ENCODE measurements at places on chromosomes 3 and 15. TPM values are rescaled to one million over a fixed set of nuclear protein-coding genes. Genes with fewer than 3 reads are reported as not detected.

DNA sequence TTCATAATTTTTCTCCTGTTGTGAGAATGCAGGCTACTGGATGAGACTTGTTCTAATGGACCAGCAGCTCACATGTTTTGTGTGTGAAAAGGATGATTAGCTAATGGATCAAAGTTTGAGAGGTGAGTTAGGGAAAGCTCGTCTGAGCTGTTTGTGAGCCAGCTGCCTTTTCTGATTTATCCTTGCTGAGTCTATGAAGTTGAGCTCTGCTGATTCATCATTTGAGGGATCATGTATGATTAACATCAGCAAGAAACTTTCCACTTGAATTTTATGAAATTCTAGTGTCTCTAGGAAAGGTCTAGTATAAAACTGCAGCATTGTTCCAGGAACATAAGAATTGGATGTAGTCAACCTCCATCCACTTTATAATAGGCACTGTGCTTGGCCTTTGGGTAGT is 698.7 kb downstream of the NTRK3 start:
- H3K27me3 ChIP-seq, result no peaks in the 10 kb centered on the region
- H3K27ac ChIP-seq, result no peak overlapping the region
- H3K4me3 ChIP-seq, result no peak overlapping the region
- H3K4me1 ChIP-seq, result peaks cover 15% of the 10 kb centered on the region

DNA sequence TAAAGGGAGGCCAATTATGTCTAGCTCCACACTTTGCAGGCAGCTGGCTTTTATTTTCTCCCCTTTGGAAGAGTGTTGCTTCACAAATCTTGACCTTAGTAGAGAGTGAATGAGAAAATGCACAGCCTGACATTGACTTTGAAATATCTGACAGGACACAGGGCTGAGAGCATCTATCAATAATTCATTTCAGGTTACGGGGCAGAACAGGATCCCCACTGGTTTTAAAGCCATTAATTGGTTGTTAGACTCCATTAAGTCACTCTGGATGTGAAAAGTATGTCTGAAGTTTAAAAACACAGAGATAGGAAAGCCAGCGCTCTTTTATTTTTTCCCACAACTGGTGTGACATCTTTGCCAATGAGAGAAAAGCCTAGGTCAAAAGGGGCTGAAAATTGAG is 251.9 kb upstream of the TMC3 start:
- no peak overlapping the region for H3K4me3 ChIP-seq
- H3K4me1 ChIP-seq, result no peaks in the 10 kb centered on the region
- H3K27me3 ChIP-seq, result no peaks in the 10 kb centered on the region
- no peak overlapping the region for H3K27ac ChIP-seq
- no peak for DNase-seq
- H3K36me3 ChIP-seq, result no peaks in the 10 kb centered on the region

- H3K4me3 ChIP-seq, result no peak overlapping the region
- DNase-seq, result no peak
- H3K27me3 ChIP-seq, result no peaks in the 10 kb centered on the region
- no peaks in the 10 kb centered on the region for H3K4me1 ChIP-seq
- no peak overlapping the region for H3K27ac ChIP-seq
Observed at GRCh38 chr15:23566071-23566554, 639 bp downstream of the MKRN3 start.

DNA sequence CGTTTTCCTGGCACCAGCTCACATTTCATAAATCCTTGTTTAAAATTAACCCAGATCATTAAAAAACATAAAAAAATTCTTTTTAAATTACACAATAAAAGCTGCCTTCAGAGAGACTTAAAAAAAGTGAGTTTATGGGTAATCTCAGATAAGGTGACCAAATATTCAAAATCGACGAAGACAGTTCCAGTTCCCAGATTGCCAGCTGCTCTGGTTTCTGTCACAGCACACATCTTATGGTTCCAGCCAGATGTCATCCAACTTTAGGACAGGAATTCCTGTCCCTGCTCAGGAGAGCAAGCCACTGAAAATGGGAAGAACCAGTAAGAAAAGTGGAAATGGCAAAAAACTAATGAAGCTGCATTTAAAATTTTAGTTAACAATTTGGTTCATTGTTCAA is 15.8 kb upstream of the ZNF770 start:
- H3K27me3 ChIP-seq, result no peaks in the 10 kb centered on the region
- H3K4me1 ChIP-seq, result peaks cover 4% of the 10 kb centered on the region
- no peak overlapping the region for H3K27ac ChIP-seq
- H3K4me3 ChIP-seq, result no peak overlapping the region
- H3K36me3 ChIP-seq, result peaks cover 4% of the 10 kb centered on the region
- no peak for DNase-seq

- H3K4me3 ChIP-seq, result no peak overlapping the region
- no peak overlapping the region for H3K27ac ChIP-seq
- no peaks in the 10 kb centered on the region for H3K27me3 ChIP-seq
- peaks cover 5% of the 10 kb centered on the region for H3K4me1 ChIP-seq
- peaks cover 90% of the 10 kb centered on the region for H3K36me3 ChIP-seq
Observed at GRCh38 chr3:47711596-47711995, 70.1 kb downstream of the SMARCC1 start.

- no peaks in the 10 kb centered on the region for H3K4me1 ChIP-seq
- no peak for DNase-seq
- no peak overlapping the region for H3K4me3 ChIP-seq
Observed at GRCh38 chr15:33639978-33640377, 328.3 kb upstream of the CHRM5 start.

GRCh38 chr3:174342941-174343501 is 516.1 kb upstream of the NAALADL2 start:
- H3K27ac ChIP-seq, result no peak overlapping the region
- no peak overlapping the region for H3K4me3 ChIP-seq
- H3K27me3 ChIP-seq, result no peaks in the 10 kb centered on the region
- no peaks in the 10 kb centered on the region for H3K4me1 ChIP-seq
- DNase-seq, result no peak
- no peaks in the 10 kb centered on the region for H3K36me3 ChIP-seq

- no peak overlapping the region for H3K4me3 ChIP-seq
- peaks cover 11% of the 10 kb centered on the region for H3K4me1 ChIP-seq
- H3K27me3 ChIP-seq, result no peaks in the 10 kb centered on the region
- H3K27ac ChIP-seq, result no peak overlapping the region
- no peaks in the 10 kb centered on the region for H3K36me3 ChIP-seq
Observed at GRCh38 chr3:104614564-104614963, 752.1 kb upstream of the ALCAM start.

DNA sequence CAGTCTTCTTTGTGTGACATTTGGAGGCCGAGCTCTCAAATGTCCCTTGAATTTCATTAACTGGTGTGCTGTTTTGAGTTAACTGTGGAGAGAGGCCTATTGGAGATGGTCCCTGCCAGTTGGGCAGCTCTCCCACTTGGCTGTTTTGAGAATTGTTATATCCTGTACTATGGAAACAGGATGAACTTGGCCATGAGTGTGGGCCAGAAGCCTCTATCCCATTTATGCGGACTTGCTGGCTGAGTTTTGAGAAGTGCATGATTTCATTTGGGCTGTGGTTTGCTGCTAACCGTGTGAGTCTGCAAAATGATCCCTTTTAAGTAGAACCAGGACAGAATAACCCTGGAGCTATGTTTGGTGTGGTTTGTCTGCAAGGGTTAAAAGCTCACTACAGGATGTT is 366.0 kb downstream of the PTPRG start:
- H3K4me3 ChIP-seq, result no peak overlapping the region
- peak overlapping the region; percentile 37 for H3K27ac ChIP-seq
- peaks cover 33% of the 10 kb centered on the region for H3K4me1 ChIP-seq
- H3K27me3 ChIP-seq, result no peaks in the 10 kb centered on the region
- no peaks in the 10 kb centered on the region for H3K36me3 ChIP-seq

DNA sequence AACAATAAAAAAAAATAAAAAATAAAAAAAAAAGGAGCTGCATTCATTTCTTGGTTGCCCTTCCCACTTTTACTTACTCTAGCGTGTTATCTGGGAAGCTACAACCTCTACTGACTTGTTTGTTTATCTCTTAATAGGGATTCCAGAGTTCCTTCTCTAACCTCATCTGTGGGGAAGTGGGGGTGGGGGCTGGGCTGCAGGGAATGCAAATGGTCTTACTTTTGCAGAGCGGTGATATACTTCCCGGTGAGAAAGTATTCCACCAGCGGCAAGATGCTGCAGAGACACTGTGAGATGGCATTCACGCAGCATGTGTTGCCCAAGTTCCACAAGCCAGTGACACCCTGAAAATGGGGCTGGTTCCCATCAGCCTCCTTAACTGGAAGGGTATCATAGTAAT is 2.1 kb downstream of the USP50 start:
- H3K4me3 ChIP-seq, result no peak overlapping the region
- no peak overlapping the region for H3K27ac ChIP-seq
- H3K4me1 ChIP-seq, result peaks cover 7% of the 10 kb centered on the region
- no peaks in the 10 kb centered on the region for H3K27me3 ChIP-seq
- no peak for DNase-seq
- peaks cover 5% of the 10 kb centered on the region for H3K36me3 ChIP-seq

DNA sequence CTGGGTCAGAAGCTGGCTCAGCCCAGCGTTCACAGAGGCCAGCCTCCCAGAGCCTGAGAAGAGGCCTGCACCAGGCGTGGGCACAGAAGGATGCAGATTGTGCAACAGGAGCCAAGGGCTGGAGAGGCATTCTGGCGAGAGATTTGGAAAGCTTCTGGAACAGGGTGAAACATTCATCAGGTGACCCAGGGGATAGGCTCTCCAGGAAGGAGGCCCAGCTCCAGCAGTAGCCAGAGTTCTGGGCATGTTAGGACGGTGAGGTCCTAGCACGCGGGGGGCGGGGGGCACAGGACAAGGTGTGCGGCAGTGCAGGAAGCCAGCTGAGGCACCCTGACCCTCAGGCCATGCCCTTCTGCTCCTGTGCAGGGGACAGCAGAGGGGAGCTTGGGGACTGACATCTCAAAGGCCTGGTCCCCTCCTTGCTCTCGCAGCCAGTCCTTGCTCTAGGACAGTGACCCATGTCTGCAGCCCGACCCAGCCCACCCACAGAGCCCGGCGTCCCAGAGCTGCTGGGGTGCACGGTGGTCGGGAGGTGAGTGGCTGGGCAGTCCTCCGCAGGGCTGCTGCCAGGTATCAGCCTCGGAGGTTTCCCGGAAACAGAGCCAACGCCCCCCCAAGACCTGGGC is 111.7 kb upstream of the KLF13 start:
- peak overlapping the region; percentile 39 for H3K27ac ChIP-seq
- H3K4me3 ChIP-seq, result peak overlapping the region; percentile 68
- no peaks in the 10 kb centered on the region for H3K27me3 ChIP-seq
- H3K36me3 ChIP-seq, result no peaks in the 10 kb centered on the region
- peaks cover 16% of the 10 kb centered on the region for H3K4me1 ChIP-seq
- peak; percentile 98 for DNase-seq

GRCh38 chr3:39350714-39351113 is 21.2 kb downstream of the CCR8 start:
- no peak overlapping the region for H3K27ac ChIP-seq
- H3K4me3 ChIP-seq, result no peak overlapping the region
- DNase-seq, result no peak
- H3K27me3 ChIP-seq, result peaks cover 13% of the 10 kb centered on the region

DNA sequence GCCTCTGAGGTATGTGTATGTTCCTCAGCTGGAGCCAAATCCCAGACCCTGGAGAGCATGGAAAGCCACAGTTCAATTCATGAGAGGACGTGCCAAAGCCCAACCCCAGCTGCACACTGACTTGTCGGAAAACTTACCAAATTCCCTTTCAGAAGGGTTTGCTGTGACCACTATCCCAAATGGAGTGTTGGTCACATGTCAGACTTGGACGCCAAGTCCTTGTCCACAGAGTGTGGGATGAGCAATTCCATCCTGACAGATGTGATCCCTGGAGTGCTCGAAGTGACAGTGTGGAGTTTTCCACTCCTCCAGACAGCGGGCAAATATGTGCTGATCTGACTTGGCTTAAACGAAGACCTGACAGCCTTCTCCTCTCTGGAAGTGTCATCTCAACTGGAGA is 71.2 kb downstream of the RORA start:
- no peak overlapping the region for H3K4me3 ChIP-seq
- H3K36me3 ChIP-seq, result no peaks in the 10 kb centered on the region
- no peak for DNase-seq
- H3K27me3 ChIP-seq, result peaks cover 50% of the 10 kb centered on the region
- no peak overlapping the region for H3K27ac ChIP-seq

DNA sequence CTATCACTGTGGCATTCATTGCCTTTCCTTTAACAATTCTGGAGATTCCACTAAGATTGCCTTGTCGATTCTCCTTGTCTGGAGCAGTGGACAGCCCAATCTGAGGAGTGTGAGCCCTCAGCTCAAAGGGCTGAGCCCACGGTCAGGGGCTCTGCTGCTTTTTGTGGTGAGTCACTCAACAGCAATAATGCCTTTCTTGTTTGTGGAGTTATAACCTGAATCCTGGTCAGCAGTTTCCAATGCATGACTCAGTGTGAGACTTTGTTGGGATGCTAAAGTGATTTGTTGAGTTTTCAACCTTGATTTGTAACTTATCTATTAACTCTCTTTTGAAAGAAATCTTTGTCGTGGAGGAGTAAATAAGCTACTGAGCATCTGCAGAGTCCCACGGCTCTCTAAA is 183.5 kb downstream of the TJP1 start:
- H3K4me3 ChIP-seq, result no peak overlapping the region
- no peak overlapping the region for H3K27ac ChIP-seq

DNA sequence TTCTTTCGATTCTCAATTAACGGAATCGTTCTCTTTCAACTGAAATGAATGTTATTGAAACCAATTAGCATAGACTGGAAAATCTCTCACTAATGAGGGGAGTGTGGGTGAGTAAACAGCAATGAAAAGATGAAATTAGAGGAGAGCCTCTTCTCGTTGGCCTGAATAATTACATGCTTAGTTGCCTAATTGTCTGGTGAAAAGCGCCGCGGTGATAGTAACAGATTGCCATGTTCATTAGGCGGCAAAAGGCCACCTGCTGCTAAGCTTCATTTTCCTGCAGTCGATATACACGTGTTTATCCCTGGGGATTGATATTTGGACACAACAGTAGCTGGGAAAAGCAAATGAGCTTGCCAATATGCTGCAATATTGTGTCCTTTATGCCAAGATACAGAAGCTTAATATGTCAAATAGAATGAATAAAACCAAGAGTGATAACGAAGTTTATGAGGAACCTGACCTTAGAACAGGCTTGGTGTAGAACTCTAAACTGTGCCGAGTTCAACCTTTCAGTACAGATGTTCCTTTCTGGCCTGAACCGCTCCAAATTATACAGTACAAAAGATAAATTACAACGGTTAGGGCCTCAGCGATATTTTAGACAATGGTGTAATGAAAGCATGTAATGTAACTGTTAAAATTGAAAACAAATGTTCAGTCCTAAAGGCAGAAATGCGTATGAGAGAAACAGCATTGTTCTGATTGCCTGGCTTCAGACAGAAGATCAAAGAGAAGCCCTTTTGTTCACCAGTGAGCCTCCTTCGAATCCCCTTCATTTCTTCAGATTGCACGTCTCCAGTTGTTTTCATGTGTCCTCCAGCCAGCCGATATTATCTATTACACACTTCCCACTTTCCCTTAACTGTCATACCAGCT is 185.2 kb downstream of the SHOX2 start:
- no peaks in the 10 kb centered on the region for H3K27me3 ChIP-seq
- H3K4me3 ChIP-seq, result no peak overlapping the region
- no peaks in the 10 kb centered on the region for H3K36me3 ChIP-seq
- H3K4me1 ChIP-seq, result no peaks in the 10 kb centered on the region

GRCh38 chr3:176951586-176952292 is 245.5 kb downstream of the TBL1XR1 start:
- no peak for DNase-seq
- no peaks in the 10 kb centered on the region for H3K36me3 ChIP-seq
- peaks cover 37% of the 10 kb centered on the region for H3K4me1 ChIP-seq
- no peak overlapping the region for H3K4me3 ChIP-seq
- no peaks in the 10 kb centered on the region for H3K27me3 ChIP-seq

CLDN16 gene
- 0.23 TPM for total RNA-seq

SI gene
- not detected for total RNA-seq

UBE2E2 gene
- total RNA-seq, result 69.4 TPM

SCAANT1 gene
- not detected for total RNA-seq

IQCF5 gene
- total RNA-seq, result not detected

GOLGA6L2 gene
- not detected for total RNA-seq

All from MCF 10A (cell line).